Sigmoid colon (tissue), 7 donors: ENCODE measurements at places on chromosomes 6 and 20.

DNA sequence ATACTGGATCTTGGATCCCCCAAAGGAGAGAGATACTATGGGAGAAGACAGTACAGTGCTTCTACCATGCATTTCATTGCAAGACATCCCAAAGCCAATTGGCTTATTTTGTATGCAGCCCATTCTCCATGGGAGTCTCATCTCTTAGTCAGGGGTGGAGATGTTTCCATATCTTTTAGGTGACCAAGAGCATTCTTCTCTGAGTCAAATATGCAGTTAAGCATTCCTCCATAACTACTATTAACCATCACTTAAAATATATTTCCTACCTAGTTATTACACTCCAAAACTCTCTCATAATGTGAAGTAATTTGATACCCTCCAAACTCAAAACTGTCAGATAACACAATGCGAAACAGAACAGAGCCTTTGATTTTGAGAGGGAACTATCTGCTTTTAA is 542.6 kb downstream of the HDGFL1 start:
- no peak for DNase-seq

DNA sequence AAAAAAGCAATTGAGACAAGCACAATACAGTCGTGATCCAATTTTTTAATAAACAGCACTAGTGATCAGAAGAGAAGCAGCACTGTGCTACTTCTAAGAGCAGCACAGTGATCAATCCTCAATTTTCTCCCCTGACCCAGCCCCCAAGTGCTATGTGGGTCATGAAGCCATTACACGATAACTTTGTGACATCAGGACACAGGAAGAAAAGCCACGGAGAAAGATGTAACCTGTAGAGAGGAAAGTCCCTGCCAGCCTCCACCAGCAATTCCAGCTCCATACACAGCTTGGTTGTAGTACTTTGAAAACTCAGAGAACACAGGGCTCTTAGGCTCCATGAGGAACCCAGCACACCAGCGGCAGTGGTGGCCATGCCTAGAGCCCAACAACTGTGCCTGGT is 45.3 kb upstream of the MYB start:
- DNase-seq = no peak

- DNase-seq = no peak
These were observed 373.8 kb downstream of the GJA1 start for GRCh38 chr6:121809211-121809610.

- DNase-seq = no peak
These were observed 14.8 kb upstream of the LPA start for GRCh38 chr6:160678744-160679401.

DNA sequence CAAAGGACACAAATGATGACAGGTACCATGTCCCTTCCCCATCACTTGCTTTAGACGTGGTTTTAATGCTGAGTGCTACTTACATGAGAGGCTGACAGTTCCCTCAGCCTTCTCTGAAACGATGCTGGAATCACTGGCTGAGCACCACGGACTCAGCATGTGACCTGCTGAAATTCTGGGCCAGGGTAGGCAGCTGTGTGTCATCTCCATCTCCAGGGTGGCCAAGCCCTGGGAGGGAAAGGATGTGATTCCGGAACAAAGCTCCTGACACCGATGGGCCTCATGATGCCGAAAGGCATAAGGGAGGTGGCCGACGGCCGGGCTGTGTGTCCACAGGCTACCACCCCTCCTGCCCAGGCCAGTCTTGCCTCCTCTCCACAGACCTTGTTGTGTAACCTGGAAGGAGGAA is 184.3 kb upstream of the CST7 start:
- no peak for DNase-seq

- no peak for DNase-seq
These were observed 64.6 kb upstream of the INSM1 start for GRCh38 chr20:20303320-20303719.

DNA sequence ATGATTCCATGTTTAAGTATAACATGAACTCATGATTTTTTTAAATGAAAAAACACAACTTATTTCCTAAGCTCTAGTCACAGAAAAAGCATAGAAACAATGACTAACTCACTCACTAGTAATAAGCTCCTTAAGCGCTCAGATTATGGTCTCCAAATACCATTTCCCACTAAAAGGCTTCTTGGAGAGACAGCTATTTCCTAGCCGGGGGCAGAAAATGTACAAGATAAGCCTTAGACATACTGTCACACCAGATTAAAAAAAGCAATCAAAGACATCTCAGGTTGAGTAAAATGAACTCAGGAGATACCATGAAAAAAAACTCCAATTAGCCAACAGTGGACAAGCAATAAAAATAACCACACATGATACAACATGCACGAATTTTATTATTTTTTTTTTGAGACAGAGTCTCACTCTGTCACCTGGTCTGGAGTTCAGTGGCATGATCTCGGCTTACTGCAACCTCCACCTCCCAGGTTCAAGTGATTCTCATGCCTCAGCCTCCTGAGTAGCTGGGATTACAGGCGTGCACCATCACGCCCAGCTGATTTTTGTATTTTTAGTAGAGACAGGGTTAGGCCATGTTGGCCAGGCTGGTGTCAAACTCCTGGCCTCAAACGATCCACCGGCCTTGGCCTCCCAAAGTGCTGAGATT is 14.9 kb downstream of the SRPK1 start:
- no peak for DNase-seq

DNA sequence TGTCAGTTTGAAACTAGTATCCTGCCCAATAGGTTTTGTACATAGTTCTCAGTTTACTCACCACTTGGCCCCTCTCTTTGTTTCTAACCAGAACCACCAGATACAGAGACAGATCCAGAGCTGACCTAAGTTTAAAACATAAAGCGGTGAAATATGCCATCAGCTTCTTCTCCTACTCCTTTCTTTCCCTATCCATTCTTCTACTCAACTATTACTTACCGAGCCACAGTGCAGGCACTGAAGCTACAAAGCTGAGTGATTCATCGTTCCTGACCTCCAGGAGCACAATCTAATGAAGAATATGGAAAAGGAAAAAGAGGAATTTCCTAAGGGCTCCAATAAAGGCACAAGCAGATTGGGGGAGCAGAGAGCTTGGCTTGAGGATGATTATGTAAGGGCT is 286.0 kb downstream of the FOXC1 start:
- no peak for DNase-seq
